ENCODE measurements at places on chromosomes 2 and 18.

DNA sequence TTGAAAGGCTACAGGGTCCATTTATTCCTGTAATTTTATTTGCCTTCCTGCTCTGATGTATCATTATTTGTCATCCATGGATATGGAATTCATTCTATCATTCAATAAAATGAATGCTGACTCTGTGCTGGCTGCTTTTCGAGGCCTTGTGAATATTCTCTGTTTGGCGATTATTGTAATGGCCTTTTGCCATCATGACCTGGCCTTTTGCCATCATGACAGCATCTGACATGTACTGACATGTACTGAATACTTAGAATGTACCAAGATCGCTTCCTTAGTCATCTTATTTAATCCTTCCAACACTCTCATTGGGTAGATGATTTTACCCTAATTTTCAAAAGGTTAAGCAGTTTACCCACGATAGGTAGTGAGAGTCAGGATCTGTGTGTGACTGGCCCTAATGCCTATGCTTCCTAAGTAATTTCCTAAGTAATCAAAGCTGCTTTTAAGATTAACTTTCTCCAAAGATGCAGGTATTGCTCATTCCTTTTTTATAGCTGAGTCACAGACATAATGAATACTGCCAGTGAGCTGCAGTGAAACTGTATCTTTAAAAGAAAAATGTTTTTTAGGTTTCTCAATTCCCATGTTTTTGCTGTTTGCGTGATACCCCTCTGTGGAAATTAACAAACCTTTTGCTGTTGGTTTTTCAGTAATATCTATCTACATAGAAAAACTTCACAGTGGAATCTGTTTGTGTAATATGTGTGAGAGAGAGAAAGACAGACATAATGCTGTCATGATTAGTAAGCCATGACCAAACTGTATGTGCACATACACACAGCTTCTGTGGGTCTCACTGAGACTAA is 127.8 kb downstream of the CERS6 start:
- no peak for DNase-seq

DNA sequence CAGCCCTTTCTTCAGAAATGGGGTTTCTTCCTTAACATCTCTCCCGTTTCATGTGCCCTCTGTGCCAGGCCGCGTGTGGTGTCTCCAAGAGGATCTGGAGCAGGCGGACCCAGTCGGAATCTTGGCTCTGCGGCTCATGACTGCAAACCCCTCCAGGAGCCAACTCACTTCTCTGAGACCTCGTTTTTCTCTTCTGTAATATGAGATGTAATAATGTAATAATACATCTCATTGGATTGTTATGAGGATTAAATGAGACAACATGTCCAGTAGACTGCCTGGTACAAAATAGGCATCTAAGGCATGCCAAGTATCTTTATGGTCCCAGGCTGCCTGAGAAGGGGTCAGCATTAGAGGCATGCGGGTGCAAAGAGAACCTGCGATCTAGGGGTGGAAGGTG is 221.3 kb upstream of the REV1 start:
- DNase-seq = no peak

DNA sequence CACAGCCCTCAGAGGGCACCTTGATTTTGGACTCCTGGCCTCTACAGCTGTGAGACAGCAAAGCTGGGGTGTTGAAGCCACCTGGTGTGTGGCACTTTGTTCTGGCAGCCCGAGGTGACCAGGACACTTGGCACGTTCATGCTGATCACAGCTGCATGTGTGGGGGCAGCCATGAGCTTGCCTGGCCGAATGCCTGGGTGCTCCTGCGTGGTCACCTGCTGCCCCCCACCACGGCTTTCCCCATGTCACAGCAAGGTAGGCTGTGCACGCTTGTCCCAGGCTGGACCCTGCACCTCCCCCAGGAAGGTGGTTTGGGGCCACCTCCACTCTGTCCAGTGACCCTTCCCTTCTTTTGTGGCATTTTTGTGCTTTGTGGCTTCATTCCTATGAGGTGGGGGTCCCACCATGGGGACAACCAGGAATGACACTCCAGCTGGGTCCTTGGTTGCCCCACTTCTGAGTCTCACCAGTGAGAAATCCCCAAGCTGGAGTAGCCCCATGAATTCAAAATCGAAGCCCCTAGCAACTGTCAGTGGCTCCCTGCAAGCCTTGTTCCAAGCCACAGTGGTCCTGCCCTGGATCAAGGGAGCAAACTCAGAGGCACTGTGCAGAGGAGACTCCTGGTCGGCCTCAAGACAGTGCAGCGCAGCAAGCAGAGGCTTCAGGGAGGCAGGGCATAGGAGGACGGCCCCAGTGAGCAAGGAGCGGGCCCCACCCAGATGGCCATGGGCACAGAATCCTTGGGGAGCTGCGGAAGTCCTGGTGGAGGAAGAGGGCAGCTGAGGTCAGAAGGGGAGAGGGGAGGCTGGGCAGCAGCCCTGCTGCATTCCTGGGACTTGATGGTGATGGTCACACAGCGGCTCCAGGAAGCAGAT is 121.4 kb upstream of the HS6ST1 start:
- no peak for DNase-seq

GRCh38 chr2:235054475-235054874 is 102.7 kb downstream of the SH3BP4 start:
- DNase-seq = no peak

GRCh38 chr2:23654756-23655155 is 269.8 kb downstream of the KLHL29 start:
- DNase-seq = no peak

- no peak for DNase-seq
Observed at GRCh38 chr2:161912154-161912553, 161.9 kb downstream of the DPP4 start.

- no peak for DNase-seq
Observed at GRCh38 chr2:199810422-199811171, 40.4 kb downstream of the FTCDNL1 start.

GRCh38 chr2:185790361-185790760 is 51.8 kb downstream of the FSIP2 start:
- DNase-seq = no peak

- no peak for DNase-seq
Observed at GRCh38 chr2:62884514-62884913, 166.1 kb upstream of the OTX1 start.

GRCh38 chr2:70888923-70889715 is 46.6 kb upstream of the ATP6V1B1 start:
- DNase-seq = peak; percentile 34

DNA sequence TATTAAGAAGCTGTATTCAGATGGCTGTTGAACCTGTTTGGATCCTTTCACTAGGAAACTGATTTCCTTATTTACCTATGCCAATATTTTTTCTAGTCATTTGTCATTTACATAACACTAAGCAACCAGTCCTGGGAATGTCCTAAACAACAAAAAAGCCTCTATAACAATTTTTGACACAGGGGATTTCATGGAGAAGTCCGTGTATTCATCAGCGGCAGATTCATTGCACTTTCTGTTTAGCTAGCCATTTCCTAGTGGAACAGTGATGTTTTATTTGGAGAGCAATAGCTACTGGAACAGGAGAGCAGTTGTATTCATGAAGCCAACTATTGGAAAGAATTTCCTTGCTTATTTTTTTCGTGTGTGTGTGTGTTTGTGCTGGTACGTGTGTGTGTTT is 604.3 kb upstream of the POU3F3 start:
- DNase-seq = no peak

DNA sequence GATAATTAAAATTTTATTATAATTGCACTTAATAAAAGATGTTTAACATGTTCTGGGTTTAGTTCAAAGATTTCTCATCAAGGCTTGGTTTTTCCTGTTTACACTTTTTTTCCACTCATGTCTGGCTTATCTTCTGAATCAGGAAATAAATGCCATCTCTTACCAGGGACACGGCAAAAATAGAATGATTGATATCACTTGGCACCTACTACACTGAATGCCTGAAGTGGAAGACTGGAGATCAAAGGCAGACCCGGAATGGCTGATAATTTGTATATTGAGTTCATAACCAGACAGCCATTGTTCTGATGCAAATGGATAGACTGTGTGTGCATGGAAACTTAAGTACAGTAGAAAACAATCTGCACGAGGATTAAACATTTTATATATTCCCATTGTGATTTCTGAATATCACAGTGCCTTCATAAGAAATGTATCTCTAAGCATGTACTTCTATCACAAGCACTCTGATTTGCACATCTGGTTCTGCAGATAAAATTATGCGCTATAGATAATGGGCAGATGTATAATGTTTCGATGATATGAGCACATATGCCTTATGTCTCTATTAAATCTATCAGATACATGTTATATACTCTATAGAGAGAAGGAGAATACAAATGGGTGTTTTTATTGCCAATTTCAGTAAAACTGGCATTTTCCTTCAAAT is 304.8 kb downstream of the RND3 start:
- no peak for DNase-seq

DNA sequence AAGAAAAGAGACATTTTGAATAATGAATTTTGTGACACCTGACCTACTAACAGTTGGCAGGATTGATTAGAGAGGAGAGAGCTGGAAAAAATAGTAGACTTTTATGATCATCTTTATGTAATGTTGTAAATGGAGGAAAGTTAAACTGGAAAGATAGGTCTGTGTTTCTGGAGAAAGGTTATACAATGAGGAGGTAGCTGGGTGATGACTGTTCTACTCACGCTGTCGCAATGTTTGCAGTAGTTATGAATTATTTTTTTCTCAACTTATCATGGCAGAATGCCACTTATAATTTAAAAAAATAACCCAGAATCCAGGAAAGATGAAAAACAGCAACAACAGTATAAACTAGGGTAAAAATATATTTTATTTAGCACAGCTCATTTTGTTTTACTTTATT is 364.9 kb downstream of the SPAG16 start:
- DNase-seq = no peak

DNA sequence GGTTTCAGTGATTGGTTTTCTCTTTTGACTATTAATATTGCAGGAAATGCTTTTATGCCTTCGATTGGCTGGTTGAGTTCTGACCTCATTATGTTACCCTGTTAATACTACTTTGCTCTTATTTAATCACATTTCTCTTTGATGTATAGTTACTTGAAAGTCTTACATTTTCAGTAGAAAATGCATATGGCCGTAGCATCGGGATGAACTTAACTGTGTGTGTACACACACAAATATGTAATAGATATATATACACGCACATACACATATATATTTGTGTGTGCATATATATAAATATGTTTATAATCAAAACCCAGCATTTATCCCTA is 1.6 kb downstream of the EPC2 start:
- peak; percentile 79 for DNase-seq

DNA sequence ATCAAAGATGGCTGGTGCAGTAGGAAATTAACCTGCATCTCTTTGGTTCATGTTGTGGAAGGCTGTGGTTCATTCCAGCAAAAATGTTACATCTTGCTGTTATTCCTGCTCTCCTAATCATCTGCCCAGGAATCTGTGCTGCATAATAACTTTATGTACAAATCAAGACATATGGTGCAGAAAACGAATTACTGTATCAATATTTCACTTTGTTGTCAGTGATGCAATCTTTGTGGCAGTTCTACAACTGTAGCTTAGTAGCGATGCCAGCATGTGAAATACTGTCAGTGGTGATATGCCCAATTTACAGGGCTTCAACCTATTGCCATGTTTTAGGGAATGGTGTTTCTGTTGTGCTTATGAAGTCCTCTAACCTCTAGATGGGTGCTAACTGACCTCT is 1114.7 kb downstream of the SOCS6 start:
- DNase-seq = no peak

GRCh38 chr2:96928277-96928781 is 58.1 kb downstream of the FAM178B start:
- no peak for DNase-seq

DNA sequence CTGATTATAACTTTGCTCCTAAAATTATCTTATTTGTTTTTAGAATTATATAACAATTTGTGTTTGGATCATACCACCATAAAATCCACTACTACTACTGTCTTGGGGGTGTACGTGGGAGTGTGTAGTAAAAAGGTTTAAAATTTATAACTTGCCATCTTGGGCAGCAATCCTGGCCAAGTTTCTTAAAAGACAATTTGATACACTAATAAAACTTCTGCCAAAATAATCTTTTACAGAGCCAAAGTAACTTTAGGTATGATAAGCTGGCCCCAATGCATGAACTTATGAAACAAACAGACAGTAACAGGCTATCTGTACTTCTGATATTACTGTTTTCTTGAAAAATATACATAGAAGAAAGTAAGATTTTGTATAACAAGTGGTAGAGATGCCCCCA is 11.3 kb upstream of the UBE2E3 start:
- DNase-seq = no peak

DNA sequence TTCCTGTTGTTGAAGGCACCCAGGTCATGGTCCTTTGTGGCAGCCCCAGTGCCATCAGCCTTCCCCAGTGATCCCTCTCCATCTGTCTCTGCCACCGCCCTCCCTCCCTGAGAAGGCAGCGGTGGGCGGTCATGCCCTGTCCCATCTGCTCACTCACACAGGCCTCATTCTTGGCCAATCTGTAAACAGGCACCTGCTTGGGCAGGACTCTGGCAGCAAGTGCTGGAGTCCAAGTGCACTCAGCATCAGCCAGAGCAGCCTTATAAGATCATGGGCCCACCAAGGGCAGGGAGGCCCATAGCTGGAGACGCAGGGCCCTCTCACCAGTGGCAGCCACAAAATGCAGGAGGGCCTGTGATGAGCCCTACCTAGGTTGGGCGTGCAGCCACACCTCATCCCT is 140.9 kb downstream of the TWIST2 start:
- DNase-seq = no peak

GRCh38 chr2:111936881-111937280 is 38.5 kb downstream of the MERTK start:
- DNase-seq = no peak

- DNase-seq = no peak
Observed at GRCh38 chr18:52484977-52485376, 145.0 kb downstream of the DCC start.

GRCh38 chr2:197822333-197822732 is 17.9 kb downstream of the PLCL1 start:
- no peak for DNase-seq
